ENCODE measurements at places on chromosomes 3 and 15.

DNA sequence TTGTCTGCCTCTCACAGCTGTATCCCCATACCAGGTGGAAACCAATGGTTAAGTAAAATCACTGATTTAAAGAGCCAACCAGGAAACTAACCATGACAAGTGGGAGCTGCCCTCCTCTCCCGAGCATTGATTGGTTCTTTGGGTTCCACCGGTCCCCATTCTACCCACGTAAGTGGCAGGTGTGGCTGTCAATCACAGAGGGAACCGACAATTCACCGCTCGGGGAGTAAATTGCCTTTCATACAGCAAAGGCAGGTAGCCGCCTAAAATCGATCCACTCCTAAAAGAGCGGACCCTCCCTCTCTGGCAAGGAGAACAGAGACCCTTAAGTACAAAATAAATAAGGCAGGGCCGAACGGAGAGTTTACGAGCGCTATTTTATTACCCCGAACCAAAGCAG is 1.2 kb downstream of the ERC2 start:
- peak; percentile 33 for DNase-seq

DNA sequence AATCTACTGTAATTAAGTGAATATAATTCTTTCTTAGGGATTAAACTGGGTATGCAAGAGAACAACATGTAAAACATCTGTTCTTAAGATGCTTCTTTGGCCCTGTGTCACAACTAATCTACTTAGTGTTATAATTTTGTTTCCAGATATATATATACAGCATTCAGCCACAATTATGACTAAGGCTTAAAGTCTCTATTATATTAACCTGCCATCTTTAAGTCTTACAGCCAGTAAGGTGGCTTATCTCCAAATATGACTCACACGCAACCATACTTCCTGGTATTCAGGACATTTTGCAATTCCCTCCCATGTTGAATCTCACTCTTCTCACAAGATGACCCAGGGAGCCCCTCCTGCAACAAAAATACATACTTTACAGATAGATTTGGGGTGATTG is 6.6 kb upstream of the KBTBD8 start:
- DNase-seq: no peak

GRCh38 chr3:120646771-120647432 is 35.1 kb downstream of the HGD start:
- DNase-seq: no peak

DNA sequence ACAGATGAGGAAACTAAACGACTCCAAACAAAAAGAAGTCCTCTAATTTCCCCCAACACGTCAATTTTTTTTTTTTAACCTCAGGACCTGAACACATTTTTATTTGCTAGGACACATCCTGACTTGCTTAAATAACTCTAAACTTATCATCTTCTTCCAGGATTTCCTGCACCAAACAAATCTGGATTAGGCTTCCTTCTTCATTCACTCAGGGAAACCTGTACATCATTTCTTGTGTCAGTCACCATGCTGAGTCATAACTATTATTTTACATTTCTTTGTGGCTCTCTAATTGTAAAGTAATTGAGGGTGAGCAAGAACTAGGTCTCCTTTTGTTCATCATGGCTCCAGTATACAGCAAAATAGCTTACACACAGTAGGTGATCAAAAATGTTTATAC is 433.4 kb upstream of the GBE1 start:
- DNase-seq: no peak

DNA sequence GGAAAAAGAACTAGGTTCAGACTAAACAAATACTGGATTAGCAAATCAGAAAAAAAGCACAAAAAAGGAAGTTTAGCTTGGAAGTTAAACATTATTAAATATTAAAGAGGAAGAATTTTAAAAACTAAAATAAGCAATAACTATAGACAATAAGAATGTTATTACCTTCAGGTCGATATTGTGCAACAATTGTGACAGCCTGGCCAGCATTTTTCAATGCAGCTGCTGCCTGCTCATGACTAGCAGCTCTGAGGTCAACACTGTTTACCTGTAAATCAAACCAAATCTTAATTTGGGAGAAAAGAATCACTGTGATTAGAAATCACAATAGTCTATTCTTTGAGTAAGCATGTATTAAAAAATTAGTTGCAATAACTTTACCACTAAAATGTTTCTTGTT is 75.1 kb upstream of the MELTF start:
- DNase-seq: no peak

DNA sequence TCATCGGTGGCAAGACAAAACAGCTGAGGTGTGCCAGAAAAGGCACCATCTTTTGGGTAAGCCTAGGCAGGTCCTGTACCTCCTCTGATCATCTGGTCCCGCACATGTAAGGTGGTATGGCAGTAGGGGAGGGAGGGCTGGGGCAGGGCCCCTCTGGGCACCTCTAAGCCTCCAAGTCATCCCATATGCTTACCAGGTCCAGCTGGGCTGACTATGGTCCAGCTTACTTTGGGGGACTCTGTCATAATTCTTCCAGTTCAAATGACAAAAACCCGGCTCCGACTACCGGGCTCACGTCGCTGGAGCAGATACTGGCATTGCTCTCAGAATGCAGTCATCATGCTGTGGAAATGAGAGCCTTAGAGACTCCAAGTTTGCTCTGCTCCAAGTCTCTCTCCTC is 1.9 kb upstream of the RAB6B start:
- DNase-seq: no peak

DNA sequence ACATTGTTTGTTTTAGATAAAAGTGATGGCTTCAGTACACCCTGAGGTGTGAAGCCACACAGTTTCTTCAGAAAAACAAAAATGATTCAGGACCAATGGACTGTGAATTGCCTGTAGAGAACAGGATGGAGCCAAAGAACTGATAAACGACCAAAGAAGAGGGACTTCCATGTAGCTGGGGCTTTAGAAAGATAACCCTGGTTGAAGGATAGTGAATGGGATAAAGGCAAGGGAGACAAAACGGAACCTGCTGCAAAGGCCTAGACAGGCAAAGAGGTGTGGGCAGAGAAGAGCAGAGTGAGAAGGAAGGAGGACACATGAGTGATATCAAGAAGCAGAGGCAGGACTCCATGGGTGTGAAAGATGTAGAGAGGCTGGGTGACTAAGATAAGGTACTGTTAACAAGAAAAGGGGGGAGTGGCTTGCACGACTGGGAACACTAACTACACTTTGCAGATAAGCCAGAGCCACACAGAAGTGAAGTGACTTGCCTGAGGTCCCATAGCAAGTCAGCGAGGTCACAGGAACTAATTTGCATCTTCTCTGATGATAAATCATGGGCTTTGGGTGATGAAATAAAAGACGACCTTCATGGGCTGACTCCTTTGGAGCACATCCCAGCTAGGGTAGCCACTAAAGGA is 44.3 kb downstream of the RAB6B start:
- no peak for DNase-seq

GRCh38 chr15:78040653-78041244 is 36.8 kb downstream of the TBC1D2B start:
- DNase-seq: no peak

- peak; percentile 33 for DNase-seq
Observed at GRCh38 chr3:33439546-33440327, 468 bp downstream of the UBP1 start.

DNA sequence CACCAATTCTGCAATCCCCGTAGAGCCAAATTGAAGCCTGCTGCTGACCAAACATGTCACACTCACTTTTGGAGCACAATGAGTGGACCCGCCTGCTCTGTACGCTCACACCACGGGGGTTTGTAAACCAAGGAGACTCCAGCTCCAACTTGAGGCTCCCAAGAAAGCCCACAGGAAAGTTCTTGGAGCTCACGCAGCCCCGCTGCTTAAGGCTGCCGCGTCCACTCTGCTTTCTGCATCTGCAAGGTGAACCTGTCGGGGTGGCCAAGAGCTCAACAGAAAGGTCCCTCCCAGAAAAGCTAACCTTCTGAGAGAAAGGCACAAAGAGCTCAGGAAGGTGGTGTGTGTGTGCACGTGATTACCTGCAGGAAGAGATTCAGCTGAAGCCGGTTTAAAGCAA is 94.9 kb downstream of the PCSK6 start:
- DNase-seq: no peak

GRCh38 chr15:78715434-78715833 is 74.4 kb upstream of the CHRNB4 start:
- no peak for DNase-seq

- no peak for DNase-seq
Observed at GRCh38 chr15:64586984-64587383, 126.6 kb downstream of the ZNF609 start.
